ENCODE measurements at places on chromosomes 2 and 18. TPM values are rescaled to one million over a fixed set of nuclear protein-coding genes. Genes with fewer than 3 reads are reported as not detected.

CCDC74A gene
- 0.54 TPM for total RNA-seq

ARHGAP28 gene
- 36.8 TPM for total RNA-seq

GRCh38 chr2:149463328-149464002 is 124.1 kb downstream of the MMADHC start:
- no peak for DNase-seq

DNA sequence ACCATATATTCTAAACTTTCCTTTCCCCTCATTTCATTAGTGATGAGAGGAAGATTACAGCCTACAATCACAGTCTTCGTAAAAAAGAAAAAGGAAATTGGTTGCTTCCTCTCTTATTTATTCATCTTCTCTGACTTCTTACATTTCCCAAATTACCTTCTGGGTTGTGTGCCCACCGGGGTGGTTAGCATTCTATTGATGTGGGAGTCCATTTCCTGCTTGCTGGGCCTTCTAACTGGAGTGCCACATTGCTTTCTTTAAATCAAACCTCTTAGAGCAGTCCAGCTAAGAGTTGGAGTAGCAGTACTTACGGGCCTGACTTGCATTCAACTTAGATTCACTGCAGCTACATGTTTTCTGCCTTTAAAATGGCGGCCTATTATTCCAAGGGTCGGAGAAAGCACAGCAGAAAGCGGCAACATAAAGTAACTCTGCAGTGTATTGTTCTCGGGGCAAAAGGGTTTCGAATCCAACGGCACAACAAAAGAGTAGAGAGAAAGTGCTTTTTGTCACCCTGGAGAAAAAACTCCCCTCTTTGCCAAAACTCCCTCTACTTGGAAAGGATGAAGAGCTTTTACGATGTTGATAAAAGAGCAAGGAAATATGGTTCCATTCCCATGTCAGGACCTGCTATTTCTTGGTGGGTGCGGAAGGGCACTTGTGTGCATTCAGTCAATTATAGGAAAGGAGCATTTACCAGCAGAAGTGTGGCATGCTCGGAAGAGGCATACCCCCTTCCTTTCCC is 110.6 kb upstream of the DLX2 start:
- DNase-seq: no peak

Data from glutamatergic neuron (in vitro differentiated cells).